ENCODE measurements at places on chromosomes 1 and 21.

- DNase-seq: no peak
These were observed 703 bp downstream of the AMIGO1 start for GRCh38 chr1:109508873-109509175.

GRCh38 chr1:4794020-4794780 lies 139.8 kb downstream of the AJAP1 start:
- DNase-seq: no peak

- no peak for DNase-seq
These were observed 5.2 kb downstream of the LDLRAP1 start for GRCh38 chr1:25548601-25549000.

GRCh38 chr1:25695771-25696311 lies 79.2 kb downstream of the MAN1C1 start:
- DNase-seq: no peak

- no peak for DNase-seq
These were observed 40.2 kb upstream of the MPZL1 start for GRCh38 chr1:167681451-167682098.

DNA sequence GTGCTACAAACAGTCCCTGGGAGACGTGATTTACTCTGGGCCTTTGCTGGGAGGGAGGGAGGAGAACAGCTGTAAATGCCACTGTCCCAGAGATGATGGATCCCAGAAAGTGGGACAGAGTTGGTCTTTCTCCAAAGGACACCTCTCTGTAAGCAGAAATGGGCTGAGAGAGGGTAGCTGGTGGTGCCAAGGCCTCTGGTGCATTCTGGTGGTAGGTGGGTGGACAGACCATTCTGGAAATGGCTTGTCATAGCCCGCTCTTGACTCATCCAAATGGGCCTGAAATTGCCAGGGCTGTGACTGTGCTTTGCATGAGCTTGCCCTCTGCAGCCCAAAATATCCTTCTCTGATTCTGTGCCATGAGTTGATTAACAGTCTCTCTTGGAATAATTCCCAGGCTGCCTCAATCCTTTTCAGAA lies 36.1 kb downstream of the CCDC185 start:
- DNase-seq: no peak

Data from SW 1271 (cell line).